ENCODE measurements at places on chromosomes 13 and 19.
A peak's percentile ranks its signal among the peaks of the same experiment; 100 is the strongest.

- DNase-seq: no peak
Observed at GRCh38 chr13:107370015-107370785, 802.3 kb upstream of the ARGLU1 start.

GRCh38 chr19:996051-996838, 4.0 kb upstream of the GRIN3B start:
- DNase-seq: peak; percentile 93

DNA sequence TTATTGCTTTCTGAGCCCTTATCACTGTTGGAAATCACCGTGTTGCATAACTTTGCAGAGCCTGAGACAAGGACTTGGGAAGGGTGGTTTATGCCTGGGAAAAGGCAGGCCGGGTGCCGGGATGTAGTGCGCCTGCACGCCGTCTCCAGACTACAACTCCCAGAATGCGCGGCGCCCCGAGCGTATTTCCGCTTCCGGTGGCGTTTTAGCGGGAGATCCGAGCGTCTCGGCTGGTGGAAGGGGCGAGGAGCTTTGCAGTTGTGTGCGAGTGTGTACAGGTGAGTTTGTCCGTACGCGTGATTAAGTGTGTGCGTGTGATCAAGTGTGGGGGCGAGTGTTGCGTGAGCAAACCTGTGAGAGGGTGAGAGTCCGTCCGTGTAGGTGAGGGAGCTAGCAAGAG, 75.4 kb downstream of the PEG3 start:
- no peak for DNase-seq

DNA sequence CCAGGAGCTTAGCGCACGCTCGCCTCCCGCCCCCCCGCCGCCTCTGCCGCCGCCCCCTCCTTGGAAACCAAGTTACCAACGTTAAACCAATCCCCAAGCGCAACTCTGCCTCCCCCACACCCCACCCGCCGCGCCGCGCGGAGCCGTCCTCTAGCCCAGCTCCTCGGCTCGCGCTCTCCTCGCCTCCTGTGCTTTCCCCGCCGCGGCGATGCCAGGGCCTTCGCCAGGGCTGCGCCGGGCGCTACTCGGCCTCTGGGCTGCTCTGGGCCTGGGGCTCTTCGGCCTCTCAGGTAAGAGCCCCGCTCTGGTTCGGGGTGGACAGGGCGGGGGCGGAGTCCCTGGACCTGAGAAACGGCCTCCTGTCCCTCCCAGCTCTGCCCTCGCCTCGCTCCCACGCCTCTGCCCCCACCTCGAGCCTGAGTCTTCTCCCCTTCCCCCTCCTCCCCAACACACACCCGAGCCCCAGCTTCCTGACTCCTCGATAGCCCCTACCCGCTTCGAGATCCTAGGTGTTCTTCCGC, at the start of gene ICAM5:
ICAM5 (plus strand) TSS at position 117 of the 521 bp plus-strand sequence; CDS start at position 209, 92 bp downstream.
- DNase-seq: no peak

GRCh38 chr13:29260684-29261083, 334.8 kb downstream of the SLC7A1 start:
- no peak for DNase-seq

DNA sequence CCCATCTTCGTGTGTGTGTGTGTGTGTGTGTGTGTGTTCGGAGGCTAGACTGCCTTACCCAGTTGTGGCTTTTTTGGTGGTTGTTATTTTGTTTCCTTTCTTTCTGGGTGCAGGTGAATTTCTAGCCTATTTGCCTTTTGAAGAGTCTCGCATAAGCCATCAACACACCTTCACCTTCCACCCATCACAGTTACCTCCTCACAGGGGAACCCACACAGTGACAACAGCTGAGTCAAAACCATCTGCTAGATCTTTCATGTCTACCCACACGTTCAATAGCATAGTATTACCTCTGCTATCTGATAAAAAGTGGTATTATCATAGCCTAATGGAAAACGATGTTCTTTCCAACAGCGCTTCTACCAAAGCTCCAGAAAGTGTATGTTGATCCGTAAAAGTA, 303.2 kb upstream of the TMTC4 start:
- DNase-seq: no peak

DNA sequence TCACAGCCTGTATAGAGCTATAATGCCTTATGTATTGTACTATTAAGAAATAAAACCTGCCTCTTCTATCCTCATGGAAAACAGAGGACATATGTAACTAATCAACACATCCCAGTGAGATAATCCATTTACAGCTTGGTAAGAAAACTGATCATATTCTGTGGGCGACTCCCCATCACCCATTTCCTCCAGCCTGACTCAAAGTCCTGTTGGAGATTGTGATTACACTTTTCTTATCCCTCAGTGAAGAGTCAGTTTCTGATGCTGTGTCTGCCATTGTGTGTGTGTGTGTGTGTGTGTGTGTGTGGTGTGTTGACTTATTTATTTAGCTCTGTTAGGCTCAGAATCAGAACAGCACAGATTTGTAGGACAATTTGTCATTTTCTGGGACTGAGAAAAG, 212.8 kb downstream of the FGF9 start:
- no peak for DNase-seq

GRCh38 chr19:42693760-42694350, 46.4 kb downstream of the PSG3 start:
- no peak for DNase-seq

DNA sequence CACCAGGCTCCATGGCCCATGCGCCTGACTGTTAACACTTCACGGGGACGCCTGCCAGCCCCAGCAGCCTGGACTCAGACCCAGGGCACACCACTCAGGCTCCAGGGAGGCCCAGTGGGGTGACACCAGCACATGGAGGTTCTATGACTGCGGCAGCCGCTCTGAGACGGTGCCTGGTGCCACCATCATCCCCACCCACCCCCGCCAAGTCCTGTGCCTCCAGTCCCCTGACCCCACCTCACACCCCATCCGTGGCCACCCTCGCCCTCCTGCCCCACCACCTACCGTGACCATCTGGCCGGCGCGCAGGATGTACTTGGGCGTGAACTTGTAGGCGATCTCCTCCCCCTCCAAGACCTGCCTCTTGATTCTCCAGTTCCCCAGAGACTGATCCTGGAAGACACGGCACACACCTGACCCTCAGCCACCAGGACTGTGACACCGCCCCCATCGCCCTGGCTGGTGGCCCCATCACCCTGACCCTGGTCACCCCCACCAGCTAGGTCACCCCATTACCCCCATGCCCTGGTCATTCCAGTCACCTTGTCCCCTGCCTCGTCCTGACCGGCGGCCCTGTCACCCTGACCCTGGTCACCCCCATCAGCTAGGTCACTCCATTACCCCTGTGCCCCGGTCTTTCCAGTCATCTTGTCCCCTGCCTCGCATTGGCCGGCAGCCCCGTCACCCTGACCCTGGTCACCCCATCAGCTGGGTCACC, 4.9 kb upstream of the TIMM13 start:
- no peak for DNase-seq

DNA sequence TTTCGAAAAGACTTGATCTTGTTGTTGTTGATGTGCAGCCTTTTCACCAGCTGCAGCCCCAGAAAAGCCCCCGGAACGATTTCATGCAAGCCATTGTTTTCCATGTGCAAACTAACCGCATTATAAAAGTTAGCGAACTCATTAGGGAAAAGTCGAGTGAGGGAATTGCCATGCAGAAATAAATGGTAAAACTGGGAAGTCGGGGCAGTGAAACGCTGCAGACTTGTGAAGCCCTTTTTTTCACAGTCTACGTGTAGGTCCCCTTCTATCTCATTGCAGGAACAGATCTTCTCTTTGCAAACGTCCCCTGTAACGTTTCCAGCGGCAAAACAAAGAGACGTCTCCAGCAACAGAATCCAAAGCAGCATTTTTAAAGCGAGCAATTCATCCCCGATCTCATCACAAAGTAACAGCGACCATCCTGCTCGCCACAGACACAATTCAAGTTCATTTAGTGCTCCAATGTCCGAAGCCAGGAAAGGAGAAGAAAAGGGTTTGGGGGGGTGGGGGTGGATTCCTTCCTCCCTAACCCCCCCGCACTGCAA, 1.1 kb downstream of the SLITRK1 start:
- no peak for DNase-seq

DNA sequence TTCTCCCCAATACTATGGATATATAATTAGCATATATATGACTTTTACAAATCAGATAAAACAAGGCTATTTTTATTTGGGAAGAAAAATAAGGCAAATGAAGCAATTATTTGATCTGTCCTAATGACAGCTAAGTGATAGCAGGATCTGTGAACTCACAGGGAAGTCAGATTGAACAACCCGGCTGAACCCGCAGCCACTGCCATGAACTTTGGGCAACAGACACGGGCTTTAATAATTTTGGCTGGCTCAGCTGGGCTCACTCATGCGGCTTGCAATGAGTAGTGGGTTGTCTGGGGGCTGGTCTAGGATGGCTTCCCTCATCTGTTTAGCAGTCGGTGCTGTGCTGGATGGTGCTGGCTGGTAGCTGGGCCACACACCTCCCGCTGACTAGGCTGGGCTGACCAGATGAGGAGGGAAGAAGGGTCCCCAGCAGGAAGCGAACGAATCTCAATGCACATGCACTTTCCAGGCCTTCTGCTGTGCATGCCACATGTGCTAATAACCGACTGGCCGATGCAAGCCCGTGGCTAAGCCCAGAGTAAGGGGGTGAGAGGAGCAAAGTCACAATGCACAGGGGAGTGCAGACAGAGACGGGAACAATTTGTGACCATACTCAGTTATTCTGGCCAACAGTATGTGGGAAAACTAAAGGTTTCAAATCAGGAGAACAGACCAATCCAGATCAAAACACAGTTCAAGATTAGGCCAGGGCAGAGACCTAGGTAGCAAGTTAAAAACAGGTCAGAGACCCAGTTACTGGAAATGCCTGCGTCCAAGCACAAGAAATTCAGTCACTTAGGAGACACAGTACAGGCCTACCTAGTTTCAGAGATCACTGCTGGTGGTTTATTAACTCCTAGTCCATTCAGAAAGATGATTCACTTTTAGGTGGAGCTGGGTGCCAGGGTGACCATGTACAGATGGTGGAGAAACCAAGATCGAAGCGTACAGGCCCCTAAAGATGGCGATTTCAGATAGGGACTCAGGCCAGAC, 22.3 kb downstream of the CRYL1 start:
- DNase-seq: no peak

GRCh38 chr19:8506402-8506957, 4.0 kb upstream of the PRAM1 start:
- DNase-seq: no peak

- DNase-seq: no peak
Observed at GRCh38 chr13:43107780-43108179, 84.4 kb downstream of the DNAJC15 start.

DNA sequence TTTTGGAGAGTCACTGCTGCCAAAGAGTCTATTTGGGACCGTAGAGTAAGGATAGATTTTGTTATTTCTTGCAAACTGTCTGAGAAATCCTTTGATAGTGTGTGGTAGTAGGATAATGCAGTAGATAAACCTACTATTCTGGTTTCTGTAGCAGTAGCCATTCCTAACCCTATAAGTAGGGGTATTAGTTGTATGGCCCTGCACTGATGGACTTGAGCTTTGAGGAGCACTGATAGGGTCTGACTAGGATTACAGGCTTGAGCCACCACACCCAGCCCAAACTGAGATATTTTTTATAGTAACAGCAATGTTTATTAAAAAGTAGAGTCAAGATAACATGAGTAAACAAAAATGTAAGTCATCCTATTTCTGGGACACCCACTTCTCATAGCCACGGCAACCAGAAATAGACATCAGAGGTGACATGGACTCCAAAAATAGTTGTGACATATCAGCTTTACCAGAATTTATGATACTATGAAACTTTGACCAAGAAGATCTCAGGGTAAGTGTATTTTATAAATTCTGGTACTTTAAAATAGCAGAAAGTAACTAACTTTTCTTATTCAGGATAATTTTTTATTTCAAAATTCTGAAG, 479.1 kb downstream of the SUCLA2 start:
- no peak for DNase-seq

DNA sequence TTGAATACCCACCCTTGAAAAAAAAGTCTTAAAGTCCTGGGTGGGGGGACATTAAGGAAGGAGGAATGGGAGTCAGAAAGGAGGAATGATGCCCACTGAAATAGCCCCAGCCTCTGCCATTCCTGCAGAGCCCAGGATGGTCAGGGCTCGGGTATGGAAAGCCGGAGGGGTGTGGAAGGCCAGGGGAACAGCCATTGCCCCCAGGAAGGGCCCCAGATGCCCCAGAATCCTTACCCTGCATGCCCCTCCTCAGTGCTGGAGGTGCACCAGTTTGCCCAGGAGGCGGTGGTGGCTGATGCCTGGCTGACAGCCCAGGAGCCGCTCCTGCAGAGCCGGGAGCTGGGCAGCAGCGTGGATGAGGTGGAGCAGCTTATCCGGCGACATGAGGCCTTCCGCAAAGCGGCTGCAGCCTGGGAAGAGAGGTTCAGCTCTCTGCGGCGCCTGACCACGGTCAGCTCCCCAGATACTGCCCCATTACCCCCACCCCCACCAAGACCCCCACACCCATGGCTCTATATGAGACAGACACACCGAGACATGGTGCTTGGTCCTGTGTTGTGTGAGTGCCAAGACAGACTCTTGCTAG, 10.7 kb upstream of the SHKBP1 start:
- DNase-seq: no peak

DNA sequence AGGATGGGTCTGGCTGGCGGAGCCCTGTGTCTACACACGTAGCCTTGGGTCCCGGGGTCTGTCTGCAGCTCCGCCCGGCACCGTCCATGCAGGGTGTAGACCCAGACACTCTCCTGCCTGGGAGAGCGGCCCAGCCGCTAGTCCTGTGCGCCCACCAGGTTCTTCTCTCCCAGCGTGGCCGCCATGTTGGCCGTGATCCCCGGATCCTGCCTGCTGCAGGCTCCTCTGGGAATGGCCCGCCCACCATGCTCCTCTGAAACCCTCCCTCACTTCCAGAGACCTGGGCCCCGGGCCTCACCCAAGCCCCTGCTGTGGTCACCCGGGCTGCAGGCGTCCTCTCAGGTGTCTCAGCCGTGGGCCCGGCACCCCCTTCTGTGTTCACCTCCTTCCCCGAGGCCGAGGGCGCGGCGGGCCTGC, 57.7 kb upstream of the MCF2L start:
- no peak for DNase-seq

GRCh38 chr13:114126789-114127472, 5.5 kb downstream of the RASA3 start:
- DNase-seq: no peak

DNA sequence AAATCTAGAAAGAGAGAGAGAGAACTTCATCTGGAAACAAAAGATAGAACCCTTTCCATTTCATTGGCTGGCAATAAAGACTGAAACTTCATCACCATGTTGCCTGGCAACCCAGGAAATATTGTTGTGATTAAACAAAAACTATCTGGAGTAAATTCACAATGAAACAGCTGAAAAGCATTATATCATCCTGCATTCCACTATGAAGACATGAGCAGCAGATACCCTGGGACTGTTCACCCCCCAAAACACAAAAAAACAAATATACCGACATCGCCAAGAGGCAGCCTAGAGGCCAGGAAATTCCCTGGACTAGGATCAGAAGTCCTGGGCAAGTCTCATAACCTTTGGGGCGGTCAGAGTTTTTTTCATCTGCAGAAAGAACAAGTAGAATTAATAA, 158.3 kb downstream of the FOXO1 start:
- DNase-seq: no peak

- DNase-seq: no peak
Observed at GRCh38 chr19:39514840-39515550, at the start of gene SELENOV. Gene SELENOV (plus strand): TSS chr19:39515139. CDS start chr19:39515213, 74 bp downstream.

GRCh38 chr13:100835695-100836094, 161.1 kb upstream of the TMTC4 start:
- DNase-seq: no peak

GRCh38 chr13:77779552-77780272, 82.2 kb downstream of the SLAIN1 start:
- no peak for DNase-seq

- no peak for DNase-seq
Observed at GRCh38 chr19:51064534-51065220, at the start of gene KLK13. Gene KLK13 (minus strand): TSS chr19:51065092. CDS start chr19:51065067, 25 bp downstream.

All from effector memory CD8-positive, alpha-beta T cell (primary cell).